ENCODE measurements at places on chromosomes 1 and 21.

DNA sequence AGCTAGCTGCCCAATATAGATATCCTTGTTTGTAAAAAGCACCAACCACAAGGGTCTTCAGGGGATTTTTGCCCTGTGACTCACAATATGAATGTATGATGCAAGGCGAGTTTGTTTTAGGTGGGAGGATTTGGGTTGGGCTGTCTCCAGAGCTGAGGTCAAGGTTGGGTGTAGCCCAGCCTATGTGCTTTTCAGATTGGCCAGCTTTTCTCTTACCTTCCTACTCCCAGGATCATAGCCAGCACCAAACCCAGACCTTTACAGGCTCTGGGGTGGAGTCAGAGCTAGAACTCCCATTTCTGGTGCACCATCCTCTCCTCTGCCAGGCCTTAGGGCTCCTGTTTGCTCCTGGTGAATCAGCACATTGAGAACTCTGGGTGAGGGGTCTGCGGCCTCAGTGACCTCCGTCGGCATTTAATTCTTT lies 55.6 kb upstream of the GCLM start:
- no peak for DNase-seq

DNA sequence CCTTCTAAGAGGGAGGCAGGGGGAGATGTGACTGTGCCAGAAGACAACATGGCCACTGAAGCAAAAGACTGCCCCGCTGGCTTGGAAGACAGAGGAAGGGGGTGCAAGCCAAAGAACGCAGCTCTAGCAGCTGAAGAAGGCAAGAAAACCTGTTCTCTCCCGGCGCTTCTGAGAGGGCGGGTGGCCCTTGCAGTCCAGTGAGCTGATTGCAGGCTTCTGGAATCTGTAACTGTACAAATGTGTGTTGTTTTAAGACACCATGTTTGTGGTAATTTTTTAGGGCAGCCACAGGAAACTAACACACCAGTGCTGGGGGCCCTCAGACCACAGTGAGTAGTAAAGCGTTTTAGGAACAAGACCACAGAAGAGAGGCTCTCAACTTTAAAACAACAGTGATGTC lies 47.0 kb downstream of the CD46 start:
- no peak for DNase-seq

DNA sequence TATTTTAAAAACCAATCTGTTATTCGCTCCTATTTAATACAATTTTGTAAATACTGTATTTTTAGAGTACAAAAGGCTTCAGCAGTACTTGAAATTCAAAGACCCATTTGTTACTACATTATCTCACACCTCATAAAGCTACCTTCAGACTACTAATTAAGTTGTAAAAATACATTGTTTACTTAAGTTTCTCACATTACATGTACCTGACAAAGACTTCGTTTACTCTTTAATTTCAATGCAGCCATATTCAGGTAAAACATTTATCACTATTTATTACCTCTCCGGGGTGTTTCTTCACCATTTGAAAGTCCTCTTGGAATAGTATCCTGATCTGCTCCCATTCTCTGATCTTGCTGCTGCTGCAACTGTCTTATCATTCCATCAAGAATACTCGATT lies 55.2 kb downstream of the BRWD1 start:
- DNase-seq: no peak

- no peak for DNase-seq
Observed at GRCh38 chr1:153291514-153291913, 21.2 kb downstream of the PGLYRP3 start.

GRCh38 chr1:30778979-30779293 lies 21.4 kb upstream of the LAPTM5 start:
- DNase-seq: no peak

DNA sequence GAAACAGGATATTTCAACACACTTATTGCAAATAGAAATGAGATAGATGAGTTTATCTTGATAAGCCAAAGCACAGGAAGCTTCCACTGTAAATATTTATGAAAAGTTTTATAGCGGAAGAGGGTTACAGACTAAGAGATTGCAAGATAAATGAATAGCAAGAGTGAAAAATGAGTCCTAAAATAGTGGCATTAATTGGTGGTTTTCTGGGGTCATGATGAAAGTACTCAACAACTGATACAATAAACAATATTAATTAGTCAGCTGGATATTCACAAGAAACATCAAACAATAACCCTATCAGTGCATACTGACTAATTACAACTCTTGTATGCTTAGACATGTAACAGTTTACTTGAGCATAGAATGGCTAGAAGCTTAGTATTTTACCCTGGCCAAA lies 154.8 kb upstream of the CHODL start:
- no peak for DNase-seq

GRCh38 chr1:55826381-55827080 lies 611.4 kb upstream of the USP24 start:
- no peak for DNase-seq

GRCh38 chr1:119374208-119374874 lies 5.8 kb downstream of the HAO2 start:
- no peak for DNase-seq

- DNase-seq: no peak
Observed at GRCh38 chr1:230632273-230632873, 9.9 kb upstream of the COG2 start.

DNA sequence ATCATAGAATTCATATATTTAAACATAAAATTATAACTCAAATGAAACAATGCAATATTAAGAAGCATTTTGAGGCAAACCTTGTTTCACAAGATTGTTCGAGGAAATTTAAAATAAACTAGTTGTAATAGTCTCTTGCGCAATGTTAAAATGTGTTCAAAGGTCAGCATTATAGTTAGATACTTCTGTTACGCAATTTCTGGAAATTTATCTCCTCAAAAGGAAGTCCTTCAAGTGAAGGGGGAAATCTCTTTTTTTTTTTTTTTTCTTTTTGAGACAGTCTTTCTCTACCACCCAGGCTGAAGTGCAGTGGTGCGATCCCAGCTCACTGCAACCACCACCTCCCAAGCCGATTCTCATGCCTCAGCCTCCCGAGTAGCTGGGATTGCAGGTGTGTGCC lies 52.1 kb downstream of the FMO4 start:
- no peak for DNase-seq

DNA sequence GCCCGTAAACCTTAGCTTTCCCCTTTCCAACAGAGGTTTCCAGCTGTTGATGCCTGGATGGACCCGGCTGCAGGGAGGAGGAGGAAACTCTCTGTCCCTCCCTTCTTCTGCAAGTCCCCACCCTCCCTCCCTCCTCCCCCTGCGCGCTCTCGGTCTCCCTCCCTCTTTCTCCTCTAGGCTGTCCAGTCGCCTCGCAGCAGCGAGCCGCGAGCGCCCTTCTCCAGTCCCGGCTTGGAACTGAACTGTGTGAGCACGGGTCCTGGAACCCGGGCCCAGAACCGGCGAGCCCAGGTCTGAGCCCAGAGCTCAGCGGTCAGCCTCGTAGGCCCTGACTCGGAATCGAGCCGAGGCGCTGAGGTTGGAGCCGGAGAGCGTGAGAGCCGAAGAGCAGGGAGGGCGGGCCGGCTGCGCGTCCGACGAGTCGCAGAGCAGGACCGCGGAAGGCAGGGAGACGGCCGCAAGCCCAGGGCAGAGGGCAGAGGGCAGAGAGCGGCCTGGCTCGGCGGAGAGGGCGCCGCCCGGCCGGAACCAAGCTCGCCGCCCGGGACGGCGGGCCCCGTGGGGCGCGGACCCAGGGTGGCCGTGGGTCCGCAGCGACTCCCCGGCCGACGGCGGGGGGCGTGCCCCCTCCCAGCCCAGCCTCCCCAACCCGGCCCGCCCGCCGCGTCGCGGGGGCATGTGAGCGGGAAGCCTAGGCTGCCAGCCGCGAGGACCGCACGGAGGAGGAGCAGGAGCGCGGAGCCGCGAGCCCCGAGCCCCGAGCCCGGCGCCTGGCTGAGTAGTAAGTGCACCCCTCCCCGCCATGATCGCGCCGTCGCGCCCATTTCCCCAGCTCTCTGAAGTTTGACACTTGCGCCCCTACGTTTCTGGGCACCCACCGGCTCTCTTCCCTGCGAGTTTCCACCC lies at the start of gene SOX13:
SOX13 (plus strand) TSS at position 185 of the 906 bp plus-strand sequence. CDS start 39,801 bp downstream, outside the sequence.
- no peak for DNase-seq

- no peak for DNase-seq
Observed at GRCh38 chr1:98865796-98866195, 138.9 kb downstream of the PLPPR5 start.

DNA sequence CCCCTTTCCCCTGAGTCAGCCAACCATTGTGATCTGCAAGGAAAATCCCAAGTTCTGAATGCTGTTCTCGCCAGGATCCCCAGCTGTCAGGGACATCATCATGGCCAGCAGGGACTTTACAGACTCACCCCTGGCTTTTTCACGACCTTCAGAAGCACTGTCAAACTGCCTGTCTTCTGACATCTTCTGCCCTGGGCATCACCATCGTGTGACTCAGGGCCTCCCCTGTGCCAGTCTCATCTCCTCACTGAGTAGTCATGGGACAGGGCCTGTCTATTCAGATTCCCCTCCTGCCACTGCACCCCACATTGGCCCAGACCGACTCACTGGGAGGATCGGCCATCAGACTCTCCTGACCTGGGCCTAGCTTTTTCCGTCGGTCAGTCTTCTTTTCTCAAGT lies 72.5 kb upstream of the VAMP3 start:
- DNase-seq: no peak

DNA sequence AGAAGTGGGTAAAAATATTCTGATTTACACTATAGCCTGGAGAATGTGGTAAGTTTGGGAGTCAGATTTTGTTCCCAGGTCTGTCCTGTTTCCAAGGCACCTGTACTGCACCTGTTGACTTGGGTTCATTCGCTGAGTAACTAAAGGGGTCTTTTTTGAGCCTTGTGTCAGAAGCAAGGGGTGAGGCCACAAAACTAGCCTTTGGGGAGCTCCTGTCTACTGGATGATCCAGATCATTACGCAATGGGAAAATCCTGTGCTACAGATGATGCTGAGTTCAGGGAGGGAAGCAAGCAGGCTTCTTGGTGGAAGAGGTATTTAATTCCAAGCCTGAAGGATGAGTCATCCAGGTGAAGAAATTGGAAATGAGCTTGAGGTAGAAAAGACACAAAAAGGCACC lies 424.0 kb downstream of the MATN1 start:
- no peak for DNase-seq

DNA sequence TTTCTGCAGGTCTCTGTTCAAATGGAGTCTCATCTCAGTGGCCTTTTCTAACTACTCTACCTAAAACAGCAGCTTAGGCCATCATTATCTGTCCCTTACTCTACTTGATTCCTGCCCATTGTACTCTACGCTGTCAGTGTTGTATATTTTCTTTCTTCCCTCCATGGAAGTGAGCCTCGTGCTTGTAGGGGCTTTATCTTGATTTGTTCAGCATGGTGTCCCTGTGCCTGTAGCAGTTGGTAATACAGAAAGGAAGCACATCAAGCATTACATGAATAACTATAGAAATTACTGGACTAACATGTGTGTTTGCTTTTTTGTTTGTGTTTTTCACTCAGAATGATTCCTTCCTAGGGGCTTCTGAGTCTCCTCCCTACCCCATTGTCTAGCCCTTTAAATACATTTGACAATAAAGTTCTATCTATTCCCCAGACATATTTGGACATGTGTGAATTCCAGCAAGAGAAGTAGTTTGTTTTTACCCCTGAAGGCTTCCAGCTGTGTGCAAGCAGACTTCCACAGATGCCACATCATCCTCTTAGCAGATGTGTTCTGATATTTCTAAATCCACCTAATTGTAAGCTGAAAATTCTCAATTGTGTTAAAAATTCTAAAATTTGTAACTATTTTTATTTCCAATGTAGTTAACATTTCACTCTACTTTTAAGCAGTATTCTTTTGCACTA lies 40.3 kb downstream of the PRMT2 start:
- DNase-seq: no peak

Data from activated naive CD4-positive, alpha-beta T cell (primary cell).